Activated CD4-positive, alpha-beta T cell treated with anti-CD3 and anti-CD28 coated beads, Interleukin-2, amount 50 U/mL, for 1 hour (primary cell): ENCODE measurements at places on chromosomes 6 and 20.
A peak's percentile ranks its signal among the peaks of the same experiment; 100 is the strongest.

GRCh38 chr6:127111526-127111925 is 6.9 kb upstream of the RSPO3 start:
- DNase-seq: no peak

DNA sequence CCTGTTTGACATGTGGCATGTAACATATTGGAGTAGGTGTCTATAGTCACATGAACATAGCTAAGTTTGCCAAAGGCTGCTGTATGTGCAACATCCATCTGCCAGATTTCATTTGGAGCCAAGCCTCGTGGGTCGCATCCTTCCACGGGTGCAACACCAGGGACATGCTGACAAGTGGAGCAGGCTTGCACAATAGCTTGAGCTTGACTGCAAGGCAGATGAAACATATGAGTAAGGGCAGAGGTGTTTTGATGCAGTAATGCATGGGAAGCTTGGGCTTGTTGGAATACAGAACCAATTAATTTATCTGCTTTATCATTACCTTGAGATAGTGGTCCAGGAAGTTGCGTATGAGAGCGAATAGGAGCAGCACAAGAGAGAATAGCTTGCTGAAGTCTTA is 74.1 kb upstream of the BTN3A2 start:
- no peak for DNase-seq

GRCh38 chr20:59802018-59802417 is 131.4 kb downstream of the SYCP2 start:
- no peak for DNase-seq

GRCh38 chr20:41334443-41335421 is 5.9 kb upstream of the LPIN3 start:
- DNase-seq: no peak

- DNase-seq: no peak
Measured at GRCh38 chr6:166716910-166717617, 90.0 kb upstream of the RPS6KA2 start.

GRCh38 chr6:71965404-71965803 is 79.1 kb downstream of the RIMS1 start:
- DNase-seq: no peak

- no peak for DNase-seq
Measured at GRCh38 chr20:1842281-1842680, 52.9 kb upstream of the SIRPA start.

GRCh38 chr20:11753155-11753554 is 164.5 kb upstream of the BTBD3 start:
- DNase-seq: no peak

DNA sequence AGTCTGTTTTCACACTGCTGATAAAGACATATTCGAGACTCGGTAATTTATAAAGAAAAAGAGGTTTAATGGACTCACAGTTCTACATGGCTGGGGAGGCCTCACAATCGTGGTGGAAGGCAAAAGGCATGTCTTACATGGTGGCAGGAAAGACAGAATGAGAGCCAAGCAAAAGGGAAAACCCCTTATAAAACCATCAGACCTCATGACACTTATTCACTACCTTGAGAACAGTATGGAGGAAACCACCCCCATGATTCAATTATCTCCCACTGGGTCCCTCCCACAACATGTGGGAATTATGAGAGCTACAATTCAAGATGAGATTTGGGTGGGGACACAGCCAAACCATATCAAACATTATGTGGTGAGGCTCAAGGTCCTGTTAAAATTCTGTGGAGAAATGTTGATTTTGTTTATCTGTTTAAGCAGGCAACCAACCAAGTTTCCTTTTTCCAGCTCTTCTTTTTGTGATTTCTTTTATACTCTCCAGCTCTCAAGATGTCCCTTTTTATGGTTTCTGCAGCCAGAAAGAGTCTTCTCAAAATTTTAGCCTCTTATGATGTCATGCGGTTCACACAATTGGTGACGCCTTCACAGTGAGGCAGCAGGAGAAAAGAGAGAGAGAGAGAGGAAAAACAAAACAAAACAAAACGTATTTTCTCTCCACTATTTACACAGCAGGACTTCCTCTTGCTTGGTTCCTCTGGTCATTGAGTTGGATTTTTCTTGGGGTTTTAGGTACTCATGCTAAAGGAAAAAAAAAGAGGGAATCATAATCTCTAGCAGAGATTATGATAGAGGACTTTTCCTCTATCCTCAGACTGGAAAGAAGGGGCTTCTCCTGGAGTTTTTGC is 18.0 kb downstream of the AIG1 start:
- DNase-seq: no peak

- DNase-seq: no peak
Measured at GRCh38 chr6:34897716-34898115, 8.7 kb downstream of the ANKS1A start.

- DNase-seq: peak; percentile 26
Measured at GRCh38 chr20:52083627-52084232, 107.8 kb downstream of the ZFP64 start.

DNA sequence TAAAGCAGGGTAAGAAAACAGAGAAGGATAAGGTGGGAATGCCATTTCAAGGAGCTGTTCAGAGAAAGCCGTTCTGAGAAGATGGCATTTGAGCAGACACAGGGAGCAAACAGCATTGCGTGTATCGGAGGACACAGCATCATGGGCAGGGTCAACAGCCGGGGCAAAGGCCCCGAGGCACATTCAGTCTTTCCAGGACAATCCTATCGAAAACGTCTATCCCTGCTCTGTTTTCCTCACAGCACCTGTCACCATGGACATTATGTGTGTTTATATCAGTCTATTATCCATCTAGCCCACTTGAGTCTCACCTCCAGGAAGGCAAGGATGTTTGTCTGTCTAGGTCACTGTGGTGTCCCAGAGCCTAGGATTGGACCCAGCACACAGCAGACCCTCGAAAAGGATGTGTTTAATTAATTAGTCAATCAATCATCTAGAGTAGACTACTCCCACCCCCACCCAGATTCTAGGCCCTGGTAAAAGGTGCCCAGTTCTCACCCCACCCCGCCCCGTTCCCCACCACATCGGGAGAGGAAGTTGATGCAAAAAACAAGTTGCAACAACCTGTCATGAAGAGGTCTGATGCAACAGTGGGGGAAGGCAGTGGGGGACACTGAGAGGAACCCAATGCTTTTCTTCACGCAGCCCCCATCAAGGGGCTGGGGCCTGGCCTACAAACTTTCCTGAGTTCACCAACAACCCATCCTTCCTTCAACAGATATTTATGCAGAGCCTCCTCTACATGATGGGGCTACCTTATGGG is 66.6 kb downstream of the PREX1 start:
- DNase-seq: peak; percentile 54

- DNase-seq: peak; percentile 4
Measured at GRCh38 chr20:1005452-1006027, 3.4 kb upstream of the RSPO4 start.

DNA sequence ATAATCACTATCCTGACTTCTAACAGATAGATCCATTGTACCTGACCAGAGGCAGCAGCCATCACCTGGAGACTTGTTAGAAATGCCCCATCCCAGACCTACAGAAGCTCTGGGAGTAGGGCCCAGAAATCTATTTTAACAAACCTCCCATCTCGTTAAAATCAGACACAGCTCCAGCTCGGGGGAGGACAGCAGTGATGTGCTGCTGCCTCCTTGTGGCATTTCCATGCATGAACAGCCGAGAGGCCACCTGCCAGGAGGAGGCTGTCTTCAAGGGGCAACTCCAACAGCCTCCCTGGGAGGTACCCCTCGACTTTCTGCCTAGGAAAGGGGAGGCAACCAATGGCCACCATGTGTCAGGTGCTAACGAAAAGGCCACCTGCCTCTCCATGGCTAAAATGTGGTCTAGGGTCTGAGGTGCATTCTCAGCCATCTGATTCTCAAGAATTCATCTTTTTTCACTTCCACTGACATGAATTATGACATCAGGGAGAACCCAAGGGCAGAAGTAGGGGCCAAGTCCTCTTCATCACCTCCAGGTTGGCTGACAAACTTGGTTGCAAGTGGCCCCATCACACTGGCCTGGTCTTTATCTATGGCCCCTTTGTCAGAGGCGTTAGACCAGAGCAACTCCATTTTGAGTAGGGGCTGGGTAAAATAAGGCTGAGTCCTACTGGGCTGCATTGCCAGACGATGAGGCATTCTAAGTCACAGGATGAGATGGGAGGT is 12.2 kb upstream of the KCNK15 start:
- peak; percentile 59 for DNase-seq
